ENCODE measurements at places on chromosomes 6 and 20.
A peak's percentile ranks its signal among the peaks of the same experiment; 100 is the strongest.

DNA sequence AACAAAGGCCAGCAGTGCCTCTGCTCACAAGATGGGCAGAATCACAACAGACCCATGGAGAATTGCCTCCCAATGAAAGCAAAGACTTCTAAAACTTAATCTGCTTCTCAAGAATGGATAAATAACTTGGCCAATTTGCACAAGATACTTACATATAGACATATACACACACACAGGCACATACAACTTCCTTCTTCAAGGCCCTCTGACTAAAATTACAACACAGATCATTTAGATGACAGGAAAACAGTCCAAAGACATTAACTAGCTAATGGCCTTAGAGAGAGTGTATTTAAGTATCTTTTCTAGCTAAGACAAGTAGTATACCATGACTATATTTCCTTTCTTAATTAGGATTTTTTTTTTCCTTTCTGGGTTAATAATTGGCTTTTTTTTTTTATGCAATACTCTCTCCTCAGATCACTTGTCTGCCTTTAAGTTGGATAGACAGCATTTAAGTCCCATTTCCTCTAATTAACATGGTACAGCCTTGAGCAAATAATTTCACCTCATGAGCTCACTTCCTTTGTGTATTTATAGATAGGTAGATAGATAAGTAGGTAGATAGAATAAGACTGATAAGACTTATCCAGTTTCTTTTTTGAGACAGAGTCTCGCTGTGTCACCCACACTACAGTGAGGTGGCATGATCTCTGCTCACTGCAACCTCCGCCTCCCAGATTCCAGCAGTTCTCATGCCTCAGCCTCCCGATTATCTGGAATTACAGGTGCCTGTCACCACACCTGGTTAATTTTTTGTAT is 70.0 kb downstream of the NRSN1 start:
- DNase-seq: no peak

- DNase-seq: no peak
Observed at GRCh38 chr6:136213012-136213539, 37.0 kb downstream of the MTFR2 start.

DNA sequence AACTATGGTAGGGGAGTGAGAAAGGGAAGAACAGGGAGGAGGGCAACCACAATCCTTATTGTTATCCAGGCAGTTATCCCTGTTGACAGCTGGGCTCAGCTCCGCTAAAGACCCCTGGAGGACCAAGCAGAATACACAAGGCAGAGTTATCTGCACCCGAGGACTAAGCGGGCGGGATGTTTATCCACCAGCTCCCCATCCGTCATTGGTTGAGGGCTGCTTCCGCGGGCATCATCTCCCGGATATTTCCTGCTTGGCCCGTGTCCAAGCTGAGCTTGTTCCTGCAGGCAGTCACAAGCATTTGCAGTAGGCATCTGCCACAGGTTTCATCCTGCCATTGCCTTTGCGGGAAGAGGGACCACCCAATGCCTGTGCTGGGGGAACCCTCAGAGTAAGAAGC is 102.1 kb downstream of the DLGAP4 start:
- peak; percentile 89 for DNase-seq

- no peak for DNase-seq
Observed at GRCh38 chr20:50220093-50220893, 29.7 kb downstream of the CEBPB start.

DNA sequence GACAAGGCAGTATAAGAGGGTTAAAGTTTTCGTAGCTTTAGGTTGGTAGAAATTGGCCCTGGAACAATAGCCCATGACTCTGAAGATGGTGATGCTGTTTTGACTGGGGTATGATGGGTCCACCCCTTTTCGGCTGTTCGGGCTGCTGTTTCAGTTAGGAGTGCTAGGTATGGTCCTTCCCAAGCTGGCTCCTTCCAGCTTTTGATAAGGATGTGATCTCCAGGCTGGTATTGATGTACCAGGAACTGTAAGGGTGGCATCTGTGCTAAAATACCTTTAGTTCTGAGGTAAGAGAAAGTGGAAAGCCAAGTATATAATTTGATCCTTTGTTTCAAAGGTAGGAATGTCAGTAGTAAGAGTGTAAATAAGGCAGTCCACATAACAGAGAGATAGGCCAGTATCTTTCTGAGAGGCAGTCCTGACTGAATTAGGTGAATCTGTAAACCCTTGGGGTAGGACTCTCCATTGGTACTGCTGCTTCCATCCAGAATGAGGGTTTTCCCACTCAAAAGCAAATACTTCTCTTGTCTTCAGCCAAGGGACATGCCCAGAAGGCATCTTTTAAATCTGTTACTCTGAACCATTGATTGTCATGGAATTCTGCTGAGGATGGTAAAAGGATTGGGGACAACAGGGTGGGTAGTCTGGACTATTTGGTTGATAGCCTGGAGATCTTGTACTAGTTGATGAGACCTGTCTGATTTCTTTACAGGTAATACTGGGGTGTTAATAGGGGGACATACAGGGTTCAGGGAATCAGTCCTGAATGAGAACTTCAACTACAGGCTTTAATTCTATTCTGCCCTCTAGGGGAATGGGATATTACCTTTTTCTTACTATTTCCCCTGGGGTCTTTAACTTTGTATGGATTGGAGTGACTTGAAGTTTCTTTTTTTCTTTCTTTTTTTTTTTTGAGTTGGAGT is 6.1 kb upstream of the ZNFX1 start:
- DNase-seq: peak; percentile 54

- DNase-seq: no peak
Observed at GRCh38 chr6:169328112-169328801, 74.6 kb upstream of the THBS2 start.

GRCh38 chr6:99350573-99350972 is 1.1 kb upstream of the FAXC start:
- DNase-seq: peak; percentile 13

GRCh38 chr6:127420556-127420955 is 38.6 kb downstream of the KIAA0408 start:
- peak; percentile 64 for DNase-seq

DNA sequence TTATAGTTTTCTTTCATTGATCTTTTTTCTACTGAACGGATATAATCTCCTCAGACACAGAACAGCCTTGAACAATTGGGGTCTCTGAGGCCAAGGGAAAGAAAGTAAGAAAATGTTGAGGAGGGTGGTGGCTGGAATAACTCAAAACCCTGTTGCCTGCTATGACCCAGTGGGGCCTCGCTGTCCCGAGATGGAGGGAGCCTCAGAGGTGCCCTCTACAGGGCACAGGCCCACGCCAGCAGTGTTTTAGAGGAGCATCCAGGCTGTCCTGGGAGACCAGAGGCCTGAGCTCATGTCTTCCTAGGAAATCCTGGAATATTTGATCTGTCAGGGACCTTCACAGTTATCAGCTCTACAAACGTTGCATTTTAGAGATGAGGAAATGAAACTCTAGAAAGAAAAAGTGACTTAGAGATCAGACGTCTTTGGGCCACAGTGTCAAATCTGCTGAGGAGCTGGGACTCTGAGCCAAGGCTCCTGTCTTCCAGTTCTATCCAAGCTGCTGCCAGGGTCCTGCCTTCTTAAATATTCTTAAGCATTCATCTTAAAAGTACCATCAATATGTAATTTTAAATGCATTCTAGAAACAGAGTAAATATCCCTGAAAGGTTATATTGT is 26.3 kb downstream of the ALDH5A1 start:
- DNase-seq: peak; percentile 26

DNA sequence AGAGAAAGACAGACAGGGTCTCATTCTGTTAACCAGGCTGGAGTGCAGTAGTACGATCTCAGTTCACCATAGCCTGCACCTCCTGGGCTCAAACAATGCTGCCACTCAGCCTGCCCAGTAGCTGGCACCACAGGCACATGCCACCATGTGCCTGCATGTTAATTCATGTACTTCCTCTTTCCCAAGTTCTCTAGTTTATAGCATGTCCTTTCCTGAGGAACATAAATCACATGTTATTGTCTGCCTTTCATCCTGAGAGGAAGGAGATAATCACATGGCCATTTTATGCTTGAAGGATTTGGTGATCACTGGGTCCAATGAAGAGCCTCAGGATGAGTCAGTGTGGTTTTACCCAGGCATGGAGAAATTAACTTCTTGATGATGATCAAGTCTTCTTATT is 47.9 kb downstream of the COL11A2 start:
- DNase-seq: no peak

DNA sequence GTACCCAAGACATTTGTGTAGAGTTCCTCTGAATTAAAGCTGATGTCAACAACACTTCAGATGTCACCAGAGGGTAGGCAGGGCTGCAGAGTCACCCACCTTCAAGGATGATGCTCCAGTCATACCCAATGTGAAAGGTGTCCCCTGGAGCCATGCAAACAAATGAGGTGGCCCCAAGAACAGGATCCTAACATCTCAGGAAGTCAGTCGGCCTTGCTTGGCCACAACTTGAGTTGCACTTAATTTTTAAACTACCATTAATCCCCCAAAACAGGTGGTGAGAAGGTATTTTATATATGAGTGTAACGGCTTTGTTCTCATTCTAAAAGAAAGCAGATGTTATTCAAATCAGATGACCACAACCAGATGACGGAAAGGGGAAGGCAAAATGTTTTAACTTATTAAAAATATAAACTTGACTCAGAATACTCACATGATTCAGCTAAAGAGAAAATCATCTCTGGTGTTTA is 21.1 kb upstream of the SERPINB1 start:
- DNase-seq: peak; percentile 64

DNA sequence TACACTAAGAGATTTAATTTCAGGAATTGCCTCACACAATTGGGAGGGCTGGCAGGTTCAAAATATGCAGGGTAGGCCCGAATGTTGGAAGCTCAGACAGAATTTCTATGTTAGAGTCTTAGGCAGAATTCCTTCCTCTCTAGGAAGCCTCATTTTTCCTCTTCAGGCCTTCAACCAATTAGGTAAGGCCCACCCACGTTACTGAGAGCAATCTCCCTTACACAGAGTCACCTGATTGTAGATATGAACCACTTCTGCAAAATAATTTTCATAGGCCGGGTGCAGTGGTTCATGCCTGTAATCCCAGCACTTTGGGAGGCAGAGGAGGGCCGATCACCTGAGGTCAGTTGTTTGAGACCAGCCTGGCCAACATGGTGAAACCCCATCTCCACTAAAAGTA is 50.2 kb upstream of the HIVEP1 start:
- no peak for DNase-seq

GRCh38 chr20:47680804-47681529 is 104.3 kb downstream of the SULF2 start:
- DNase-seq: no peak

DNA sequence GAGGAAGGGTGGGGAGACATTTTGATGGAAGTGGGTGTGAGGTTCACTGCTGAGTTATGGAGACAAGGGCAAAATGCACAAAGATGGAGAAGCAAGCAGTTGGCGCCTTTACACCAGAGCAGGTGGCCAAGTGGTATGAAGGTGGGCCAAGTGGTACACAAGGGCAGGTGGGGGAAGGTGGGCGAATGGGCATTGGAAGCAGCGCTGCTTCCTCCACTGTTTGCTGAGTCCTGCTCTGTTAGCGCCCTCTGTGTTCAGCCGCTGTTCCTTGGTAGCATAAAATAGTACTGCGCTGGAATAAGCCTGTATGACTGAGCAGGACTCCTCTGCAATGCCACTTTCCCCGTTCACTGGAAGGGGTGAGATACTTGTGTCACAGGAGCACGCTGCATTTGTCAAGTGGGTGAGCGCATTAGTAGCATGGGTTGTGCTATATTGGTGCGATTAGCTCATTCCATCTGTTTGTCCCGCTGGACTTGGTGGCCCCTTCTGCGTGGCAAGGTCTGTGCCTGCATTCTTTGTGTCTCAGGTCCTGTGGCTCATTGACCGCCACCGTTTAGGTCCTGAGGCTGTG is 116.4 kb downstream of the TOX2 start:
- DNase-seq: no peak

DNA sequence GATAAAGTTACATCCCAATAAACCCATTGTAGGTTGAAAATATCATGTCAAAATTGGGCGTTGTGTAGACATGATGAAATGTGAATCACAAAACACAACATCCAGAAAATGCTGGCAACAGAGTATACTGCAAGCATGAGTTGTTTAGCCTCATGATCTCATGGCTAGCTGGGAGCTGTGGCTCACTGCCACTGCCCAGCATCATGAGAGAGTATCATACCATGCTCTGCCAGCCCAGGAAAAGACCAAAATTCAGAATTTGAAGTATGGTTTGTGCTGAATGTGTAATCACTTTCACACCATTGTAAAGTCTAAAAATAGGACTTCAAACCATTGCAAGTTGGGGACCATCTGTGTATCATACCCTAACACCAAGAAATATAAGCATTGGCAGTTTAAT is 45.2 kb upstream of the SMAP1 start:
- no peak for DNase-seq

GRCh38 chr6:16184129-16184528 is 54.3 kb upstream of the GMPR start:
- no peak for DNase-seq

- no peak for DNase-seq
Observed at GRCh38 chr20:36008461-36009035, 40.2 kb downstream of the CNBD2 start.

GRCh38 chr6:153698001-153698400 is 341.0 kb upstream of the OPRM1 start:
- no peak for DNase-seq

GRCh38 chr20:48585061-48585870 is 242.5 kb downstream of the PREX1 start:
- DNase-seq: peak; percentile 84

GRCh38 chr6:133704371-133704770 is 184.5 kb upstream of the TCF21 start:
- DNase-seq: no peak

GRCh38 chr6:163496205-163496604 is 81.7 kb downstream of the QKI start:
- no peak for DNase-seq

- DNase-seq: peak; percentile 59
Observed at GRCh38 chr20:7285918-7286556, 518.6 kb downstream of the BMP2 start.

DNA sequence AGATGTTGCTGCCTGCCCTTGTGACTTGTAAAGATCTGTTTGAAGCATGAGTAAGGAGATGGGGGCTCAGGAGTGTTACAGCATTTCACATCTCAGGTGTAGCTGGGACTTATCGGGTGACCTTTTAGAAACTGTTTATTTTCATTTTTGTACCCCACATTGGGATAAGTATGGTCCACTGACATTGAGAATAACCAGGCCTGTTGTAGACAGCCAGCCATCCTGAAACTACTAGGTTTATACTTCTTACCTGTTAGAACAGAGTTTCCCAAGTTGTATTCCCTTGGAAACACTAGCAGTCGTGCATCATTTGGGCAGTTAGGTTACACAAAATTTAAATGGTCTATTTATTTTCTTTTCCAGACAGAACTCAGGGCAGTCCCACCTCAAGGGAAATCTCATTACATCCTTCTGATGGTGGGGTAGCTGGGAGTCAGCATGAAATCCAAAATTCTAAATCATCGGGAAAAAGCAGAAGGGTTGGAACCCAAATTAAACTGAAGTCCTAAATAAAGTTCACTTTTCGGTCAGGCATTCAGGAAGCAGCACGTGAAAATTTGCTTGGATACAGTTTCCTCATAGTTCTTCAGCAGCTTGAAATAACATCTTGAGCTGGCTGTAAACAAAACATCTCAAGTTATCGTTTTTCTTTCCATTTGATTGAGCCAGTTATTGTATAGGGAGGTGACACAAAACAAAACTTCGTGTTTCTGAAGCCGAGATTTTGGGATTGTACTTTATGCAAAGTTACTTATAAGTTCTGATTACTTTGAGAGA is 30.5 kb downstream of the FOXO3 start:
- DNase-seq: no peak

GRCh38 chr6:80186082-80186481 is 79.6 kb downstream of the BCKDHB start:
- DNase-seq: no peak
